NCI-H510A (cell line): ENCODE measurements at places on chromosomes 11 and 22.

GRCh38 chr22:42651134-42651533 is 1.9 kb upstream of the CYB5R3 start:
- DNase-seq, result no peak

DNA sequence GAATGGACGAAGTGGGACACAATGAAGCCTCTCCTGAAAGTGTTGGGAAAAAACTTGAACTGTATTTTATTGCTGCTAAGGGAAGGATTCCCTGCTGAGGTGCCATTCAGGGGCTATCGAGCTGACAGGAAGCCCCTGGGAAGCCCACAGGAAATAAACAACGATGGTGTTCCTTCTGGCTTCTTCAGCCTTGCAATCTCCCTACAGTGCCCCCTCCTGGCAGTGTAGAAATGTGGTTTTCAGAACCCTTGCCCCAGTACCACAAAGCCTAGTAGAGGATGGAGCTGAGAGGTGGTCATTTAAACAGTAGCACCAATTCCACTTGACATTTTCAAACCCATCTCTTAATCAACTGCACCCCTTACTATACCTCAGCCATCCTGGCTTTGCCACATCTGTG is 676.7 kb upstream of the ARHGAP42 start:
- no peak for DNase-seq

DNA sequence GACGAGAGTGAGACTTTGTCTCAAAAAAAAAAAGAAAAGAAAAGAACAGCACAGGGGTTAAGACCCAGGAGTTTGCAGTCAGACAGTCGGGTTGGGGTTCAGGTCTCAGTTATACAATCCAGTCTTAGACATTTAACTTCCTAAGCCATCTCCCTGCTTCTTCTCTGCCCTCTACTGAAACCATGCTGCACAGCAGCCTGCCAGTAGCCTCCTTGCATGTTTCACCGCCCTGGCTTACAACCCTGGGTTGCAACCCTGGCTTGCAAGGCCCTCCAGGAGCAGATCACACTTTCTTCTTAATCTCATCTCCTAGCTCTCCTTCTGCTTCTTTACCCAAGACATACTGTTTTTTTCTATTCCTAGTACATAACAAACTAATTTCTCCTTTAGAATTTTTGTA is 5.9 kb upstream of the B3GAT3 start:
- no peak for DNase-seq

DNA sequence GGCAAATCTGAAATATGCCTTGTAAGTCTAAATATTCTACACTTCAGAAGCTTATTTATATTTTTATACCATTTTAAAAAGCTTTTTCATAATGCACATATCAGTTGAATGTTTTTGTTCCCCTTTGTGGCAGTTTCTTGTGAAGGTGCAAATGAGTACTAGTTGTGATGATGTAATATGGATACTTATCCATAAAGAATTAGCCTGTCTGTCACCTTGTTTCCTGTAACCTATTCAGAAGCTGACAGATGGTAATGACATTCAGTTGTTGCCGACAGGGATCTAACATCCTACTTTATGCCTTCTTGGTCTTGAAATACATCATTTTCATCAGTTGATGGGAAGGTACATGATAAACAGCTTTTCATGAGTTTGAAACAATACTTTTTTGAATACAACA is 2.9 kb downstream of the QSER1 start:
- DNase-seq, result no peak

DNA sequence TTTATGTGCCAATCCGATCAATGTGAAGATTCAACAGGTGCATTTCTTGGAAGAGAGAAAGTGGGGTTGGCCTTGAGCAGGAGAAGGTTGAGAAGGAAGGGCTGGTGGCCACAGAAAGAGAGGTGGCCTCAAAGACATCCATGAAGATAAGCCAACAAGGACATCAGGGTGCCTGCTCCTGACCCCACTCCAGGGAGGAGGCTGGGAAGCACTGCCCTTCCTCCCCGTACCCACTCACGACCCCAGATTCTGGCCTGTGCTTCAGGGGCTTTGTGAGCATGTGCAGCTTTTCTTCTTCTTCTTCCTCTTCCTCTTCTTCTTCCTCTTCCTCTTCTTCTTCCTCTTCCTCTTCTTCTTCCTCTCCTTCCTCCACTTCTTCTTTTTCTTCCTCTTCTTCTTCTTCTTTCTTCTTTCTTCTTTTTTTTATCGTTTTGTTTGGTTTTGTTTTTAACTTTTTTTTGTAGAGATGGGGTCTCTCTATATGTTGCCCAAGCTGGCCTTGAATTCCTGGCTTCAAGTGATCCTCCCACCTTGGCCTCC is 30.3 kb downstream of the DKK3 start:
- DNase-seq, result no peak

- no peak for DNase-seq
These were observed 8.2 kb upstream of the SYT8 start for GRCh38 chr11:1826552-1827094.

DNA sequence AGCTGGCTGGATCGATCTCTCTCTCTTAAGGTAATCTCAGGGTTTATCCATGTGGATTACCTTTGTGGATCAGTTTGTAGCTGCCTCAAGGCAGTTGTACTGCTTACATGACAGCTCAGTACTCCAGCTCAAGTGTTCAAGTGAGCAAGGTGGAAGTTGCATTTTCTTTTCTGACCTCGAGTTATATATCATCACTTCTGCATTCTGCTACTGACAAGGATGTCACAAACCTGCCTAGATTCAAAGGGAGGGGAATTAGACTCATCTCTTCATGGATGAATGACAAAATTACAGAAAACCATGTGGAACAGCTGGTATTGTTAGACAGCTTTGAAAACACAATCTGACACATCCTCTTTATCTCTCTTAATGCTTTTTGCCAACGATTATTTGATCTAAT is 6.1 kb upstream of the TCN2 start:
- DNase-seq, result no peak

GRCh38 chr11:126544108-126545056 is 188.9 kb downstream of the ST3GAL4 start:
- peak; percentile 23 for DNase-seq

DNA sequence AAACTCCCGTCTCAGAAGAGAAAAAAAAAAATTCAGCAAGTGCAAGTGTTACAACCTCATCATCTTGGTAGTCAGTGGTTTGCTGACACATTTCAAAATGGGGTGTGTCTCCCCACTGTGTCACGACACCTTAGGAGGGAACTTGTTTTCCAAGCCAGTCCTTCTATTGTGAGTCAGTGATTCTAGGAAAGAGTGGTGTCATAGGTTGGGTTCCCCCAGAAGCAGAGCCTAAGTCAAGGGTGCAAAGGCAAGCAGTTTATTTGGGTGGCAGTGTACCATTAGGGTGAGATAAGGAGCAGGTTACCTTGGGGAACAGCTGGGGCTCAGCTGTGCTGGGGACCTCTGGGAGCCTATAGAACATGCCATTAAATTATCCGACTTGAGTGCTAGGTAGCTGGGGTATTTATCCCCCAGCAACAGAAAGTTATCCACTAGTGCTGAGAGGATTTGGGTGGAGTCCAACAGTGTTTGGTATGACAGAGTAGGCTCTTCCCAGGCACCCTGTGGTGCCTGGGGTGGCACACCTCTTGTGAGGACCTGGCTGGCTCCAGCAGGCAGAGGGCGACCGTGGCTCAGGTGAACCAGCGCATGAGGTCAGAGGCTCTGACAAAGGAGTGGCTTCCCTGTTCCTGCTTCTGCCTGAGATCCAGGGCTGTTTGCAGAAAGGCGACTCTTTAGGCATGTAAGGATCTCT is 41.7 kb downstream of the KIAA1671 start:
- DNase-seq, result peak; percentile 75

GRCh38 chr11:2864901-2865300 is 20.7 kb downstream of the CDKN1C start:
- no peak for DNase-seq

DNA sequence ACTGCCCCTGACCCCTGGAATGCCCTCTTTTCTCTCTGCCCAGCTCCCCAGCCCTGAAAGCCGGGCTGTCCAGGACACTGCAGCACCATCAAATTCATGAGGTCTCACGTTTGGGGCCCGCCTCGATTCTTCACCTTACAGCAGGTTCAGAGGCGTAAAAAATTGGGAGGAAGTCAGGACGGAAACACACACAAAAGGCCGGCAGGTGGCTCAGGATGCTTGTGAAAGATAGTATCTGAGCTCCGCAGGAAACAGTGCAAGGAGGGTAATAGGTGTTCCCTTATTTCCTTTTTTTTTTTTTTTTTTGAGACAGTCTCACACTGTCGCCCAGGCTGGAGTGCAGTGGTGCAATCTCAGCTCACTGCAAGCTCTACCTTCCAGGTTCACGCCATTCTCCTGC is 4.1 kb downstream of the RFPL2 start:
- DNase-seq, result no peak

- no peak for DNase-seq
These were observed 5.3 kb downstream of the GLB1L2 start for GRCh38 chr11:134337051-134337450.

GRCh38 chr11:78961247-78961646 is 386.6 kb upstream of the NARS2 start:
- DNase-seq, result peak; percentile 56

- DNase-seq, result peak; percentile 38
These were observed 11.9 kb downstream of the B3GNT6 start for GRCh38 chr11:77046060-77046501.

- no peak for DNase-seq
These were observed 43.3 kb upstream of the PAK1 start for GRCh38 chr11:77517226-77517625.

DNA sequence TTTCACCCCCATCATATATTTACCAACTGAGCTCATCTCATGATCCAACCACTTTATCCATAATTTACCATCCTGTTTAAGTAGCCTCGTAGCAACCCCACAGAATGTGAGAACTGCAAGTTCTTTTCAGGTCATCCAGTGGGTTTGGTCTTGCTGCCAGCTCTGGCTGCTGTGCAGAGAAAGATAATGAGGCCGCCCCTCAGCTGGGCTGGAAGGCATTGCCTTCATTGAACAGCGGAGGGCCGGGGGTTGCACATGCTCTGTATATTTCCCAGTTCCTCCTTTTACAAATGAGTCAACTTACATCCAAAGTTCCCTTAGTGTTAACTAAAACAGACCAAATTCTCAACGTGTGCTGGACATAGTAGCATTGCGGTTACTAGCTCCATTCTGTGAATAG is 96.7 kb downstream of the SYN3 start:
- DNase-seq, result no peak

DNA sequence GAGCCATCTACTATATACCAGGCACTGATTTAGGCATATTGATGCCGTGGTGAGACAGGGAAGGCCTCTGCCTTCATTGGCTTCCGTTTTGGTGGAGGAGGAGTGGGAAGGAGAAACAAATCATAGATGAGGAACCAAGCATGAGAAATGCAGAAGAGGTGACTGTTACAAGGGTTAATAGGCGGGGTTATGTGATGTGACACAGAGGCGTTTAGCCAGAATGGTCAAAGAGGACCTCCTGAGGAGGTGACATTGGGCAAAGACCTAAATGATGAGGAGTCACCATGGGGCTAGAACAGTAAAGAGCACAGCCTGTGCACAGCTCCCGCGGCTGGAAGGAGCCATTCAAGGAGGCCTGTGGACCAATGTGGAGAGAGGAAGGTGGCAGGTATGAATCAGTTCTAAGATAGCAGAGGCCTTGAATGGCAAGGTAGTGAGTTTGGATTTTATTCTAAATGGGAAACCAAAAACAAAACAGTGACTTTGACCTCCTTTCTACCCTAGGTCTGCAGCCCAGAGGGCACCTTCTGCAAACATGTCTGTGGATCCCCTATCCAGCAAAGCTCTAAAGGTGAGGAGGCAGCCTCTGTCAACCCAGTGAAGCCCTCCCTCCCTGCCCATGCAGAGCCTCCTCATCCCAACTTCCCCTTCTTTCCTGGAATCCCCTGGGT is 11.7 kb downstream of the MAFF start:
- DNase-seq, result no peak

GRCh38 chr11:42524534-42525227 is 787.1 kb upstream of the API5 start:
- peak; percentile 17 for DNase-seq

GRCh38 chr11:130409594-130410388 is 18.6 kb downstream of the ADAMTS8 start:
- no peak for DNase-seq

DNA sequence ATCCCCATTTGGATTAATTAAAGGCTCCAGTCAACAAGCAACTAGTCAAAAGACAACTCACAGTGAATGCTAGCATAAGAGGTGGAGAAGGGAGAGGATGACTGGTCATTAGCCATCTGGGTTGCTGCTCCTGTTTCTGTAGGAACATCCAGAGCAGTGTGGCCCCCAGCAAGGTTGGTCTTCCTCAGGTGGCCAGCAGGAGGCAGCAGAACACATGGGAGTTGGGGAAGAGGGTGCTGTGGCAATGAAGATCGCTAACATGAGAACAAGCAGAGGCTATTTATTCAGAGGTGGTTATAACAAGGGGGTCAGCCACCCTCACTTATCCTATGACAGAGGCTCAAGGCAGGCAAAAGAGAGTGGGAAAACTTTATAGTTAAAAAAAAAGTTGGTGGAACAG is 21.3 kb downstream of the IZUMO1R start:
- no peak for DNase-seq

- no peak for DNase-seq
These were observed at the start of gene OR51M1 for GRCh38 chr11:5383576-5383975. TSS of gene OR51M1 (plus strand) at chr11:5383812. CDS start at chr11:5389399, 5,587 bp downstream.

GRCh38 chr22:43226377-43227238 is 39.7 kb upstream of the TTLL12 start:
- peak; percentile 52 for DNase-seq

DNA sequence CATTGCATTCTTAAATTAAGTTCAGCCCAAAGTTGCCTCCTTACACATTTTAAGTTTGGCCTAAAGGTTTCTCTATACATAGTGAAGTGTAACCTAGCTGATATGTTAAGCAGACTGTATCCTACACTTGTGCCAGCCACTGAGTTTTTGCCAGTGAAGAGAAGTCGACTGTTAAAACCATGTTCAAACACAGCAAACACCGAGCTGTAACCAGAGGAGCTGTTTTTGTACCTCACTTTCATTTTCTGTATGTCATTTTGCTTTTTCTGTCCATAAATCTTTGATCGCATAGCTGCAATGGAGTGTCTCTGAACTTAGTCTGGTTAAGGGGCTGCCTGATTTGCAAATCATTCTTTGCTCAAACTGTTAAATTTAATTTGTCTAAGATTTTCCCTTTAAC is 403.7 kb downstream of the LUZP2 start:
- no peak for DNase-seq

DNA sequence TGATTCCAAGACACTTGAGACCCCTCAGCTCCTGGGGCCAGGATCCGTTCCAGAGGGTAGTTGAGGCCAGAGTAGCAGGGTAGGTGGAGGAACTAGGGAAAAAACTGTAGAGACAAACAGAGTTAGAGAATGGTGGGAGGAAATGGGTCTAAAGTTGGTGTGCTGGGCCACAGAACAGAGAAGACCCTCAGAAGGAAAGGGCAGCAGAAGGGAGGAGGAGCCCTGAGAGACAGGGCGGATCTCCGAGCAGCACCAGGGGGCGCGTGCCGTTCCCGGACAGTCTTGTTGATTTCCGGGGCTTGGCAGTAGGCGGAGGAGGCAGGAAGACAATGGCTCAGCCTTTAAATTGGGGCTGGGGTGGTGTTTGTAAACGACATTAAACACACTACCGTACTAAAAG is 2.4 kb upstream of the CECR2 start:
- no peak for DNase-seq
